ENCODE measurements at places on chromosomes 2 and 18.

DNA sequence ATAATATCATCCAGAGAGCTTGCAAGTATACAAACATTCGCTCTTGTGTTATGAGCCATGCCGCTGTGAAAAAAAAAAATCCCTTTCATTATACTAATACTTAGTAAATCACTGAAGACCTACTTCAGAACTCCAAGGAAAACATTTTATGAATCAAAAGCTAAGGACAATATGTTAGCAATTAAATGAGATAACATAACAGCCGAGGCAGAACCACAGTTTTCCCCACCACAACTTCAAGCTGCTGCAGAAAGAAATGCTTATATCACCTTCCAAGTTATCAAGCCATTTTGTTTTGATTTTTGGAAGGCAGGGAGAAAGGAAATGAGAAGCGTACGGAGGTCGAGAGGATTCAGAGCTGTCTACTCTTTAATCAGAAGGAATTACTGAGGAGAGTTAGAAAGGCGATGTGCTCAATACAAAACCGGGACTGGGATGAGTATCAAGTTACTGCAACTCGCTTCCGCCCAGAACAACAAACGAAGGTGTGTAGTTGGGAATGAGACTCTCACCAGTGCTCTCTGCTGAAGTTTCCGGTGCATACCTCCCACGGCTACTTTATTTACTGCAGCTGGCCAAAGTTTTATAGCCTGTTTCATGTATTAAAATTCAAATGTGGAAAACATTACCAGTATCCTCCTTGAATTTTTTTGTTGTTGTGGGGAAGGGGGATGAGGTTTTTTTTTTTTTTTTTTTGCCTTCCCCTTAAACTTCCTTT, 292.2 kb upstream of the CCDC68 start:
- no peak for DNase-seq

DNA sequence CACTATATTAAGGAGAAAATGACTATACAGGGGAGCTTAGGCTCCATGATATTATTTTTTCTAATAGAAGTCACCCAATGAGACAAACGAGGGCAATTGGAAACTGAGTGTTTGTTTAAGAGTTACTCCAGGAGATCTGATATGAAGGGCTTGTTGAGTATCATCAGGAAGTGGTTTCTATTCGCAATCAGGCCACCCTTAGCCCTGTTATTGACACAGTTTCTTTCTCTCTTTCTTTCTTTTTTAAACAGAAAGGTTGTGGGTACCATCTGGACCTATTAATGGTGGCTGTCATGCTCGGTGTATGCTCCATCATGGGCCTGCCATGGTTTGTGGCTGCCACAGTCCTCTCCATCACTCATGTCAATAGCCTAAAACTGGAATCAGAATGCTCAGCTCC, 117.3 kb downstream of the DPP4 start:
- no peak for DNase-seq

GRCh38 chr2:65350651-65351056, 81.7 kb downstream of the SPRED2 start:
- no peak for DNase-seq

- DNase-seq: no peak
Measured at GRCh38 chr18:75739682-75740081, 312.2 kb upstream of the SMIM21 start.

DNA sequence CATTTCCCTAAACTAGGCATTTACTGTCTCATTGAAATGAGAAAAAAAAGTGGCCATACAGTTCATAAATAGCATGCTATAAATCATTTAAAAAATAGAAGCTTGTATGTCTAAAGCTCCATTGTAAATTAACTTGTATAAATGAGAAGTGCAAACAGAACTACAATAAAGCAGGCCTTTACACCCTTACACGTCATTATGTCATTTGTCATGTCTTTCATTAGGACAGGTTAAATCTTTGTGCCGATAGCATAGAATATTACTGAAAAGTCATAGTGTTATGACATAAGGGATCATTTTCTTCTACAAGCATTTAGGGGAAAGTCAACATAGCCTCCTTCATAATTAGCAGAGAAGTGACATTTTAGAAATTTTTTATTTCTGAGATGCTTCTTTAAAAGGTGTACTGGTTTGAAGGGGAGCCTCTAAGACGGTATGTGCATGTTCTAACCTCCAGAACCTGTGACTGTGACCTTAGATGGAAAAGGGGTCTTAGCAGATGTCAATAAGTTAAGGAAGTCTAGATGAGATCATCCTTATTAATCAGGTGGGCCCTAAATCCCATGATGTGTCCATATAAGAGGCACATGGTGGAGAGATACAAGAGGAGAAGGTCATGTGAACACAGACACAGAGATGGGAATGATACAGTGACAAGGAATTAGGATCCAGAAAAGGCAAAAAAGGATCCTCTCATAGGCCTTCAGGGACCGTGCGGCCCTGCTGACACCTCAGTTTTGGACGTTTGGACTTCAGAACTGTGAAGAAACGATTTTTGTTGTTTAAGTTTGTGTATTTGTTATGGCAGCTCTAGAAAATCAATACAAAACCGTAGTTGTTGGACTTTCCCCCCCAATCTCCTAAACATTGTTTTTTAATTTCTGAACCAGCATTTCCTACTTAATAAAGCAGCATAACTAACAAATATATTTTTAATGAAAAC, 863.7 kb downstream of the MBD2 start:
- DNase-seq: no peak

DNA sequence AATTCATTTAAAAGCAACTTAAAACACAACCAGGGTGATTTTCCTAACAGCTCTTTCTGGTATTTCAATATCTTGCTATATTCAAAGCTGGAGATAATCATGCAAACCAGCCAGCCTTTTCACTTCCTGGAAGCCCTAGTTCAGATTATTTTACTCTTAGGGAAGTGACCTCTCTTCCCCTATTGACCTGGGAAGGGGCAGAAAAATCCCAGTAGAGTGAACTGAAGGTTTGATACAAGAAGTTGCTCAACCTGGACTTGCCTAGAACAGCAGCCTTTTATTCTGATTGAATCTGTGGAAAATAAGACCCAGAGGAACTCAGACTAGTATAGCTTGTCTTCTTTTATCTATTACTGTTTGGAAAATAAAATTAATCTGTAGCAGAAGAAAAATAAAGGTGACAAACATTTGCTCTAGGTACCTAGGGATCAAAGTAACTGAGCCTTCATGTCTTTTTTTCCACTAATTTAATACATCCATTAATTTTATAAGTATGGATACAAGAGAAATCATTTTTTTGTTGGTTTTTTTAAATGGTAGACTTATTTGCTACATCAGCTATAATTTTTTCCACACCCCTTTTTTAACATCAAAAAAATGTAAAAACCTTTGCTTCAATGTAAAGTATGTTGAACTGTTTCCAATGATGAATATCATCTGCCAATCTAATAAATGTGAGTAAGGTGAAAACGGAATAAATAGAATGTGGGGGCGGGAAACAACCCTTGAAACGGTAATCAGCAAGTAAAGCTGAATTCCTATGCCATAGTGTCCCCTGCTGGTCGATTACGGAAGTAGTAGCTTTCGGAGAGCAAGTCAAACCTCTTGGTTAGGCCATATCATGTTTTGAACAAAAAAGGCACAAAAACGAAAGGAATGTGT, 629.9 kb downstream of the NRXN1 start:
- DNase-seq: no peak

GRCh38 chr2:184765112-184765895, 167.0 kb downstream of the ZNF804A start:
- DNase-seq: no peak

GRCh38 chr2:118748245-118748885, 99.1 kb downstream of the EN1 start:
- DNase-seq: no peak

DNA sequence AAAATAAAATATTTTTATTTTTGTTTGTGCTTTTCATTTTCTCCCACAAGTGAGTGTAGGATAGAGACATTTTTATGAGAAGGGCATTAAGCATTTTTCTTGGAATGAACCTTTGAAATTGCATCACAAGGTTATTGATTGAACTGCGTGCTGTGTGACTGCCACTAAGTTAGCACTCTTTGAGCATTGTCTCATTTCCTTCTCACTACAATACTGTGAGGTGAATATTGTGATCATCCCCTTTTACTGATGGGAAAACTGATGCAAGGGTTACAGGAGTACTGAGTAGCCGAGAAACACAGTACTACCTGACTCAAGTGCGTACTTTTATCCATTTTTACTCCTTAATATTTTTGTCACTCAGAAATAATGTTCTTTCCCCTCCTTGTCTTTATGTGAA, 2.0 kb downstream of the NBEAL1 start:
- no peak for DNase-seq

Measured in stimulated activated CD4-positive, alpha-beta T cell treated with anti-CD3 and anti-CD28 coated beads, Interleukin-12 subunit alpha, Interleukin-12 subunit beta, amount 100 ng/mL, for 48 hours (primary cell).